ENCODE measurements at places on chromosomes 12 and 14.
A peak's percentile ranks its signal among the peaks of the same experiment; 100 is the strongest.

GRCh38 chr12:49956663-49957569, 4.8 kb upstream of the AQP5 start:
- DNase-seq: peak; percentile 18

- DNase-seq: no peak
These were observed 12.8 kb downstream of the LRCOL1 start for GRCh38 chr12:132597333-132598316.

- DNase-seq: no peak
These were observed 213.0 kb downstream of the MON2 start for GRCh38 chr12:62679608-62680007.

DNA sequence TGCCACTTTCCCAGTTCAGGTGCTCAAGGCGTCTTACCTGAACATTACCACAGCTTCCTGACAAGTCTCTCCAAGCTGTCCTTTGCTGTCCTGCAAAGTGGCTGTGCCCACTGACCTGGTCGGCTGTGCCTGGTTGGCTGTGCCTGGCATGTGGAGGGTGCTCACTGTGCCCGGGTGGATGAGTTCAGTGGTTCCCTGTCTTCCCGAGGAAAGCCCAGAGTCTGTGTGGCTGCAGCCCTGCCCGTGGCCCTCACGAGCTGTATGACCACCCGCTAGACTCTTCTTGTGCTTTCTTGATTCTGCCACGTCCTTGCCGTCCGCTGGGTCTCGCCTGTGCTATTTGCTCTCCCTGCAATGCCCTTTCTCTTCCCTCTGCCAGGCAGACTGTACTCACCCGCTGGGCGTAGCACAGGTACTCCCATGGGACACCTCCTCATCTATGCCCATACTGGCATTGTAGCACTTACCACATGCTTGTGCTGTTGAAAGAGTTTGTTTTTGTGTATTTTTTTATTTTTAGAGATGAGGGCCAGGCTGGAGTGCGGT, 95.9 kb downstream of the TSPAN9 start:
- DNase-seq: no peak

DNA sequence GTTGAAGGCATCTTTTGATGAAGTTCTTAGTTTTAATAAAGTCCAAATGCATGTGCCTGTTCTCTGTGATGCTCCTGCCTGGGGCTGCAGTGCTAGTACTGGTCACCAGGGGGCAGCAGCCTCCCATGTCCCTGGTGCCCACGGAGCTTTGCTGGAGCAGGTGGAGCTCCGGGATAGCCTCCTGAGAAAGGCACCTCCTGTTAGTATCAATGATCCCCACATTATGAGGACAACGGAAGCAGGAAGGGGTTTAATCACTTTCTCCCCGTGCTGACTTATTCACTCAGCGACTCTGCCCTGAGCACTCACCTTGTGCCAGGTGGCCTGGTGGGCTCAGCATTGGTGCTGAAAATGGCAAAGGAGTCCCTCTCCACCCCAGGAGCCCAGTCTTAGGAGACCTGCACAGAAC, 123.0 kb upstream of the PZP start:
- DNase-seq: peak; percentile 90

DNA sequence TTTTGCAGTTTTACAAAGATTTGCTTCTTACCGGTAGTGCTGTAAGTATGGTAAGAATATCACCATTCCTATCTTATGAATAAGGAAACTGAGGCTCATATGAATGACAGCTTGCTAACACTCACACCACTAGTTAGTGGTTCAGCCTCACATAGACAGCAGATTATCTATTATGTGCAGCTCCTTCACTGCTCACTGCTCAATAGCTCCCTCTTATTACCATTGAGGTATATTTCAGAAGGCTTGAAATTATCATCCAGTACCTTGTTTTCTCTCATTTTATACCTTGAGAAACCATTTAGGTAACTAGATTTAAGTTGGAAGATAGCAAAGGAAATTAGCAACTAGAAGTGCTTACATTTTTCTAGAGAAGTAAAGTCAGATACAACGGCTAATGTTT, 15.5 kb downstream of the RIC8B start:
- no peak for DNase-seq

- no peak for DNase-seq
These were observed 11.7 kb upstream of the ANKLE2 start for GRCh38 chr12:132773077-132773955.

DNA sequence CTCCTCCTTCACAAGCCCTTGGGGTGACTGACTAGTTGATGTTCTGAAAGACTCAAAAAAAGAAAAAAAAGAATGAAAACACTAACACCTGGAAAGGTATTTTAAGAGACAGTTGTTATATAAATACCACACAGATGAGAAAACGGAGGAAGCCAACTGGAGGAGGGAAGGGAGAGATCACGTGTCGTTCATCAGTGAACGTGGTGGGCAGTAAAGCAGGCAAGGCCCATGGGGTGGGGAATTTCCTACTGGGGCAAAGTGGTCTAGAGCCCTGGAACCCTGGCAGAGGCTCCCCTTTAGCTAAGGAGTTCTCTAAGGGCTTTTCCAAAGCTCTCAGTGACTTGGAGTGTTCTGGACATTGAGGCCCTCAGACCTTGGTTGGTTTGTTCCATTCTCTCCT, 169.7 kb downstream of the CALM1 start:
- DNase-seq: no peak

DNA sequence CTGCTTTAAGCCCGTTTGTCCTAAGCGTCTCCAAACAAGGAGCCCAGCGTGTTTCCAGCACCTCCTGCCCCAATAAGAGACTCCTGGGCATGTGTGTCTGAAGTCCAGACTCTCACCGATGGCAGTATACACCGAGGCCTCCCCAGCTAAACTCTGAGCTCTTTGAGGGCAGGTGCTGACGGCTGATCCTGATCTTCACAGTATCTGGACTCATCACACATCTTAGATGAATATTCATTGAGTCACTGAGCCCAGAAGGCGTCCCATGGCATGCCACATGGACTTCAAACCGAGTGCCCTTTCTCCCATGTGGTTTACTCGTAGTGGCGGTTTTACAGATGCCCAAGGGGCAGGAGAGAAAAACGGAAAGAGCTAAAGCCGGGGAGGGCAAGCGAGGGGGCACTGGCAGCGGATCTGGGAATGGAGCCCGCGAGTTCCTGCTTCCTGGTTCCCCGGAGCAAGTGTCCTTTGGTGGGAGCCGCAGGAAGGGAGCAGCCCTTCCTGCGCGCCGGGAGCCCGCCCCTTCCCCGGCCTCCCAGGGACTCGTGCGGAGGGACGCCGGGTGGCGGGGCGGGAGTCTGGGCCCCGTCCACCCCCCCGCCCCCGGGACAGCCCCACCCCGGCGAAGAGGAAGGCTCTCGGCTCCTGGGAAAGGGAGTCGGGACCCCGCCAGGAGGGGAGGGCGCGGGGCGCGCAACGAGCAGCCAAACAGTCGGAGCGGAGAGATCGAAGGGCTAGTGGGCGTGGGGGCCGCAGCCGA, 585 bp upstream of the TEAD4 start:
- peak; percentile 84 for DNase-seq

DNA sequence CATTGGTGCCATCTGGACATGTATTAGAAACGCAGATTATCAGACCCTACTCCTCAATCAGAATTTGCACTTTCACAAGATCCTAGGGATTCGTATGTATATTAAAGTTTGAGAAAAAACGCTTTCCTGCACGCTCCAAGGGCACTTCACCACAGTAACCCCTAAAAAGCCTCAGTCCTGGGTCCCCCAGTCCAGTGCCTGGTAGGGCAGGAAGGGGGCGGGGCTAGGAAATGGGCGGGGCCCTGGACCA, 369 bp downstream of the DEPDC4 start:
- DNase-seq: no peak

GRCh38 chr14:94961386-94962165, 191.7 kb upstream of the GSC start:
- DNase-seq: no peak

- no peak for DNase-seq
These were observed 87.6 kb downstream of the SLC15A5 start for GRCh38 chr12:16189849-16190248.

DNA sequence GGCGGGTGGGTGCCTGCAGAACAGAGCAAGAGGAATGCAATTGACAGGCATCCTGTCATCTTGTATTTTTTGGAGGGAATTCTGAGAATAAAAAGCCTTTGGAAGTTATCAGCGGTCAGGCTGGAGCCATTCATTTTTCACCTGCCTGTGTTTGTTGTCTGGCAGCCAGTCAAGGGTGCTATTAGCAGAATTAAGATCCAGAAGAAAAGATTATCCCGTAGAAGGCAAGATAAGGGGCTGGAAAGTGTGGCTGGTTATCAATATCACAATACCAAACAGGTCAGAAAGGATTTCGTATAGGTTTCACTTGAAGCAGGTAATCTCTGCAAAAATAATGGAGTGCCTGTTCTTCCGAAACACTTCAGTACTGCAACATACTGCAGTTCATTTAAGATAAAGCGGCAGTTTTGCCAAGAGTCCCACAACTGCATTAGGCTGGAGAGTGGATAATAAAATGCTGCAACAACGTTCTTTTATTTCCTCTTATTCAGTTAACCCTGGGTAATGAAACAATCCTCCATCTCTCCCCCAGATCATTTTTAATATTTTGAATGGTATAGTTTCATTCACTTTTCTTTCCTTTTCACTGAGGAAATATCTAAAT, 171.2 kb upstream of the CDKN3 start:
- no peak for DNase-seq

Measured in posterior vena cava (tissue), 2 donors.